Ovary (tissue), 10 donors: ENCODE measurements at places on chromosomes 11 and 22. TPM values are rescaled to one million over a fixed set of nuclear protein-coding genes. Genes with fewer than 3 reads are reported as not detected.

Gene ZNF70
- polyA plus RNA-seq, result 3.8 TPM

Gene GLB1L3
- 0.07 TPM for polyA plus RNA-seq

Gene PRR33
- 0.01 TPM for polyA plus RNA-seq

Gene CAPN1
- 67.4 TPM for polyA plus RNA-seq

Gene SCGB2A2
- polyA plus RNA-seq, result not detected

Gene FBLN1
- polyA plus RNA-seq, result 196 TPM

Gene KREMEN1
- polyA plus RNA-seq, result 32.6 TPM

Gene PIH1D2
- 0.94 TPM for polyA plus RNA-seq

Gene DRD4
- polyA plus RNA-seq, result not detected

Gene ADM
- 47.2 TPM for polyA plus RNA-seq

Gene RPUSD4
- polyA plus RNA-seq, result 21.6 TPM

Gene NDUFS8
- 80.1 TPM for polyA plus RNA-seq

Gene TUBA8
- 0.92 TPM for polyA plus RNA-seq

Gene CPT1A
- 25.3 TPM for polyA plus RNA-seq

Gene OMP
- not detected for polyA plus RNA-seq

Gene IL18
- 2.2 TPM for polyA plus RNA-seq

Gene DEUP1
- 0.05 TPM for polyA plus RNA-seq

Gene MPZL2
- polyA plus RNA-seq, result 9.6 TPM

Gene GLYATL2
- polyA plus RNA-seq, result not detected

Gene NRIP3
- 16.9 TPM for polyA plus RNA-seq

Gene APOL4
- 5.6 TPM for polyA plus RNA-seq

Gene FGF19
- not detected for polyA plus RNA-seq

Gene HOATZ
- polyA plus RNA-seq, result 0.34 TPM

Gene VPREB1
- polyA plus RNA-seq, result not detected
